ENCODE measurements at places on chromosomes 5 and 9. TPM values are rescaled to one million over a fixed set of nuclear protein-coding genes. Genes with fewer than 3 reads are reported as not detected.

DNA sequence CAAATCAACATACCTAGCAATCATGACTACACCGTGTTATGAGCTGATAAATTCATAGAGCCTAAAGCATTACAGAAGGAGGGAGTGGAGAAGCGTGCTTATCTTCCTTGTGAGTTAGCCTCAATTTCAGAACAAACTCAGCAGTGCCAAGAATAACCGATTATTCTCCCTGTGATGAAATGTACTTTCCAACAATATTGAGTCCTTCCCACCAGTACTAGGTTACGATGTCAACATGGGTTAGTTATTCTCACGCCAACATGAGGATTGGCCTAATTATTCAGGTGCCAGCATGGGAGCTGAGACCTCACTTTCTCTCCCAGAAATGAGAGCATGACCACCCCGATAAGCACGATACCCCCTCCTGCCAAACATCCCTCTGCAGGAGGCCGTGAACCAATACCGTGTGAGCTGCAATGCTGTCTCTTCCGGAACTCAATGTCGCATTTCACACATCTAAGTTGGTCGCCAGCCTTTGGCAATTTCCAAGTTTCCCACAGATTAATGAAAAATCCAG lies 193.7 kb downstream of the ENC1 start:
- no peak for DNase-seq
- no peaks in the 10 kb centered on the region for H3K36me3 ChIP-seq
- no peaks in the 10 kb centered on the region for H3K27me3 ChIP-seq
- no peak overlapping the region for H3K27ac ChIP-seq
- H3K4me3 ChIP-seq: no peak overlapping the region

DNA sequence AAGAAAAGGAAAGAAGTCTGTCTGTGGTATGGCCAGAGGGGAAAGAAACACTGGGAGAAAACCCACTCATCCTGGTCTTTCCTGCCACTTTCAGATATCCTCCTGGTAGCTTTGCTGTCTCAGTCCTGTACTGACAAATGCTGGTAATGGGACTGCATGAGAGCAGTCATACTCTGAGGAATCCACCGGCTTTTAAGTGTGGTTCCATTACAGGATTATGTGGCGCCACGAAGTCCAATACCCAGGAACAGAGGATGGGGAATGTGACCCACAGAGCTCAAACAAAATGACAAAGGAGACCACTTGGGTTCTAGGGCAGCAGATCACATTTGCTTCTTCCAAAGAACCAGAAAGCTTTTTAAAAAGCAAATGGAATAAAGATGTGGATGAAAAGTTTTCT lies 26.3 kb upstream of the FBP1 start:
- H3K4me1 ChIP-seq: peaks cover 3% of the 10 kb centered on the region
- no peak overlapping the region for H3K4me3 ChIP-seq
- no peak for DNase-seq
- no peak overlapping the region for H3K27ac ChIP-seq

- H3K36me3 ChIP-seq: no peaks in the 10 kb centered on the region
- H3K4me1 ChIP-seq: no peaks in the 10 kb centered on the region
- H3K27ac ChIP-seq: no peak overlapping the region
These were observed 279.9 kb downstream of the NSG2 start for GRCh38 chr5:174325431-174325830.

DNA sequence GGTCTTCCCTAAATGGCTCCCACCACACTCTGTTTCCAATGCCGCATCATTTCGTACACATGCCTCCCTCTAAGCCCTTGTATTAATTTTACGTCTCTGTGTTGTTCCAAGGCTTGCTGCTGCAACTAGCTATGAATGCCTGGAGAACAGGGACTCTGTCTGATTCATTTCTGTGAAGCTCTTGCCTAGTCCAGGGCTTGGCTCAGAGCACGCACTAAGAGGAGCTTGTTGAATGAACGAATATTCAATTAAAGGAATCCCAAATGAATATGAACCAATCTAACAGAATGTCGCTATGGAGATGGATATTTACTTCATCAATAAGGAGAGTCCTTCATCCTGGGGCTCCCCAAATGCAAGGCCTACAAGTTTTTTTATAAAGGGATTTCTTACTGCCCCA lies 55.3 kb downstream of the TGFBR1 start:
- H3K4me3 ChIP-seq: no peak overlapping the region
- DNase-seq: no peak
- H3K27me3 ChIP-seq: peaks cover 4% of the 10 kb centered on the region
- no peaks in the 10 kb centered on the region for H3K36me3 ChIP-seq
- H3K27ac ChIP-seq: no peak overlapping the region
- H3K4me1 ChIP-seq: peaks cover 3% of the 10 kb centered on the region

DNA sequence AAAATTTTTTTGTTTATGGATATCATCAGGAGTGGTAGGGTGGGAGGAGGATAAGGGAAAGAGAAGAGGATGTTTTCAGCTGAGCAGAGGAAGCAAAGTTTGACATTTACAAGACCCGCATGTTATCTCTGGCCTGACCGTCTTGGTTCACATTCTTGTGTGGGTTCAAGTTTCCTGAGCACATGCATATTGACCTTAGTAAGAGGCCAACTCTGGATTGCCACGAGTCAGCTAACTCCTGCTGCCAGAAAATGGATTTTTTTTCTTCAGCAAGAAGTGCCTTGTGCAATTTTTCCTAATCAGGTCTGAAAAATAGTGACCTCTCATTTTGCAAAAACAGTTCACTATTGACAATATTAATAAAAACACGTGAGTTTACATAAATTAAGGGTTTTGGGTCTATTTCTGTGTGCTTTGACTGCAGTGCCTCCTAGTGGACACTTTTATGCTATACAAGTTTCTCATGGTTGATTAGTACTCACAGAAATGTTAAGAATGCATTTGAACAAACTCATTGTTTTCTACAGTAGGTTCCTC lies 27.1 kb upstream of the BASP1 start:
- peaks cover 23% of the 10 kb centered on the region for H3K4me1 ChIP-seq
- H3K27ac ChIP-seq: peak overlapping the region; percentile 8
- no peaks in the 10 kb centered on the region for H3K27me3 ChIP-seq
- peak; percentile 95 for DNase-seq
- H3K4me3 ChIP-seq: peak overlapping the region; percentile 2

DNA sequence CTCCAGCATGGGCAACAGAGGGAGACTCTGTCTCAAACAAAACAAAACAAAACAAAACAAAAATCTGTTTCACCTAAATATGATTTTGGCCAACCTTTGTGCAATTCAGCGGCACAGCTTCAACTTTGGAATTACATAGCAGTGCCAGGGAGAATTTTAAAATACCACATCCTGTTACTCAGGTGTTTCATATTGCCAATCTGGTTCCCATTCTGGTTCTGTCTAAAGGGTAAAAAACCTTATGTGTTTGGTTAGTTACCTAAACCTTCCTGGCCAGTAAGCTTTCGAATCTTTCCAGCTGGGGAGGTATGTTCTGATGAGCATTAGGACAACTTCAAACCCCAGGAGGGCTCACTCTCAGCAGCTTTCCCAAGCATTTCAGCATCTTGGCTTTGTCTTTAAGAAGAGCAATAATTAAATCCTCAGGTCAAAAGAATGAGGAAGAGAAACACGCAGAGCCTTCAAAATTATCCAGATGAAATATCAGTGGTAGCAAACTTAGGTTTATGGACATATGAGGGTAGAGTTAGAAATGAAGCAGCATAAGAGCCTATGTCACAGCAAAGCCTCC lies 2.7 kb downstream of the DAB2 start:
- no peak overlapping the region for H3K4me3 ChIP-seq
- H3K27ac ChIP-seq: peak overlapping the region; percentile 36
- peaks cover 53% of the 10 kb centered on the region for H3K4me1 ChIP-seq
- no peak for DNase-seq

DNA sequence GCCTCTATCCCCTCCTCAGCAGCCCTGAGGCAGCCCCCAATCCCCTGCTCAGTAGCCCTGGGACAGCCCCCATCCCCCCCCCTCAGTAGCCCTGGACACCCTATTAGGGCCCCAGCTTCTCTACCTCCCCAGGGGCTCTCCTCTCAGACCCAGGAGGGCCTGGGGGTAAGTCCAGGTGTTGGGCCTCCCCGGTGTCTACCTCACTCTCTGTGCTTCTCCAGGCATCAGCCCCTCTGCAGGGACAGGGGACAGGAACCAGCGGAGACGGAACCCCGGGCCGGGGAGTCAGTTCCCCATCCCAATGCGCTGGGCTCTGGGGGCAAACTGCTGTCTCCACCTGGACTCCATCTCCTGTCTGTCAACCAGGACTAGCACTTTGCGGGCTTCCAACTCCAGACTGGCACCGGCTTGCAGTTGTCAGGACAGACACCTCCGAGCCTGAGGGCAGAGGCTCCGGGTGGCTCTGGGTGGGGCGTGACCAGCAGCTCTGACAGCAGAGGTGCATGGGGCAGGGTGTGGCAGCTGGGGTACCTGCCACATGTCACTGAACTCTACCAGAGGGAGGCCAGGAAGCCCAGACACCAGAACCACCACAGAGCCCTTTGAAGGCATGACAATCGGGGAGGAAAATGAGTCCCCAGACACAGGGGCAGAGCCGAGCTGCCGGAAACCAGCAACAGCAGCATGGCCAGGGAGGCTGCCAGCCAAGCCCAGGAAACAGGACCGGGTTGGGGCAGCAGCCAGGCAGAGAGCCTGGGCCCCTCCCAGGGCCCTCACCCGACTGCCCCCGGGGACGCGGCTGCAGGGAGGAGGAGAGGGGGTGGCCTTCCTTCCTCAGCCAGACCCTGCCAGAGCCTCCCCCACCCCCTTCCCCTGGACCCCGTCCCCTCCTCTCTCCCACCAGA lies 17.7 kb upstream of the UBAC1 start:
- no peak overlapping the region for H3K4me3 ChIP-seq
- H3K4me1 ChIP-seq: peaks cover 4% of the 10 kb centered on the region
- DNase-seq: no peak
- H3K27ac ChIP-seq: no peak overlapping the region

- no peaks in the 10 kb centered on the region for H3K36me3 ChIP-seq
- H3K27me3 ChIP-seq: no peaks in the 10 kb centered on the region
- no peak overlapping the region for H3K4me3 ChIP-seq
- no peak for DNase-seq
- H3K4me1 ChIP-seq: no peaks in the 10 kb centered on the region
- H3K27ac ChIP-seq: no peak overlapping the region
These were observed 359.9 kb downstream of the ICE1 start for GRCh38 chr5:5782402-5782801.

DNA sequence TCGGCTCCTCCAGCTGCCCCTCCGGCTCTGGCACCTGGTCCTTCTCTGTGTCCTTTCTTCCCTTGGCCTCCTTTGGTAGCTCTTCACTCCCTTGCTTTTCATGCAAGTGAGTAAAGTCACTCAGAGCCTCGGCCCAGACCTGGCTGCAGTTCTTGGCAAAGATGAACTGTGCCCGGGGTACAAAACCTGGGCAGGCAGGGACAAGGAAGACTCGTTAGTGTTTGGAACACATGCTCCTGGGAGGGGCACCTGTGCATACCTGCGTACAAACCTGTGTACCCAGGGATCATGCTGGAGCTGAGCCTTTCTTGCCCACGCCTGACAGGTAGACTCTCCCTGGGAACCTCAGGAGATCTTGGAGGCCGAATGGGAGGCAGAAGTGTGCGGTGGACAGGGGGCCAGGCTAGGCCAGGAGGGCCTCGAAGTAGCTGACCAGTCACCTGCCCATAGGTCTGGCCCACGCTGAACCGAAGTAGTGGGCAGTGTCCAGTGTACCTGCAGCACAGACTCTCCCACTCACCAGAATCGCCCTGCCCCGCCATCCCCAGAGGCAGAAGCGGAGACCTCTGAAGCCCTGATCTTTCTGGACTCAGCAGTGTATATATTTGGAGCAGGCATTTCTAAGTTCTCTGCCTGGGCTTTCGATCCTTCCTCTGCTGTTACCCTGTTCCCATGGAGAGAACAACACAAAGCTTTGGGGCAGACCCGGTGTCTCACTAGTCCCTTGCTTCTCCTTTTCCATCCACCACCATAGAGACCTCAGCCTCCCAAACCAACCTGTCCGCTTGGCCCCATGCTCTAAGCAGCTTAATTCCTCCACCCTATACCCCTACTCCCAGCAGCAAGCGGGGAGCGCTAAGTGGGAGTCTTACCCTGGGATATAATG lies 41.9 kb upstream of the TESK1 start:
- H3K36me3 ChIP-seq: peaks cover 21% of the 10 kb centered on the region
- peaks cover 9% of the 10 kb centered on the region for H3K4me1 ChIP-seq
- DNase-seq: no peak
- no peak overlapping the region for H3K4me3 ChIP-seq
- no peak overlapping the region for H3K27ac ChIP-seq

DNA sequence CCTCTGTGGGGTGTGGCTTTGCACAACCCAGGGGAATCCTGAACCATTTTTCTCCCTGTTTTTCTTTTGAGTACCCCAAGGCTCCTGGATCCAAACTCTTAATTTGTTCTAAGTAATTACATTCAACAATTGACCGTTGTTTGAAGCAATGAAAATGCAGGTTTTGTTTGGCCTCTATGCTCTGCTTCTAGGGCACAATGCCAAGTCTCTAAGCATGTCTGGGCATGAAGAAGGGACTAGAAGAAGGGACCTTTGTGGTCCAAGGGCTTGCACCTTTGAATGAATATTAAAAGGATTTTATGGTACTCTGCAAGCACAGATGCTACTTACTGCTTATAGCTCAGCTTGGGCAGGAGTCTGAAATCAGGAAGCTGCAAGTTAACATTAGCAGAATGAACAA lies 6.6 kb upstream of the ENC1 start:
- H3K27me3 ChIP-seq: no peaks in the 10 kb centered on the region
- H3K4me1 ChIP-seq: peaks cover 23% of the 10 kb centered on the region
- H3K27ac ChIP-seq: no peak overlapping the region
- H3K4me3 ChIP-seq: no peak overlapping the region
- DNase-seq: peak; percentile 31

DNA sequence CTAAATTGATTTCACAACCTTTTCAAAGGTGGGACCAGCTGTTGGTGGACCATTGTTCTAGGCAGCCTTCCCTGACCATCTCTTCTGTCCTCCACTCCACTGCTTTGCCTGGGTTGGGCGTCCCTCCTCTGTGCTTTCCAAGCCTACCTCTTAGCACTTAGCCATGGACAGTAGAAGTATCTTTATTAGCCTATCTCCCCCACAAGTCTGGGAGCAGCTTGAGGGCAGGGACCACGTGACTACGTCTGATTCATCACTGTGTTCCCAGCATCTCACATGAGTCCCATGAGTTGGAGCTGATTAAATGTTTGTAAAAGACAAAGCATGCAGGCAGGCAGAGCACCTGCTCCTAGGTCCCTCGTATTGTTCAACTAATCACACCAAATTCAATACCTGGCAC lies 20.9 kb downstream of the MORN5 start:
- H3K27me3 ChIP-seq: peaks cover 12% of the 10 kb centered on the region
- no peak overlapping the region for H3K27ac ChIP-seq
- no peak overlapping the region for H3K4me3 ChIP-seq
- no peaks in the 10 kb centered on the region for H3K4me1 ChIP-seq

- no peaks in the 10 kb centered on the region for H3K27me3 ChIP-seq
- peaks cover 7% of the 10 kb centered on the region for H3K36me3 ChIP-seq
- no peak overlapping the region for H3K4me3 ChIP-seq
- H3K4me1 ChIP-seq: peaks cover 52% of the 10 kb centered on the region
These were observed 50.3 kb downstream of the MAP1B start for GRCh38 chr5:72157625-72157962.

GRCh38 chr5:92887254-92887653 lies 693.8 kb downstream of the NR2F1-AS1 start:
- H3K4me3 ChIP-seq: no peak overlapping the region
- no peaks in the 10 kb centered on the region for H3K36me3 ChIP-seq
- no peaks in the 10 kb centered on the region for H3K27me3 ChIP-seq
- no peak overlapping the region for H3K27ac ChIP-seq

GRCh38 chr5:80755626-80756025 lies 100.8 kb upstream of the DHFR start:
- H3K36me3 ChIP-seq: no peaks in the 10 kb centered on the region

- no peaks in the 10 kb centered on the region for H3K36me3 ChIP-seq
- no peak overlapping the region for H3K27ac ChIP-seq
- H3K27me3 ChIP-seq: peaks cover 2% of the 10 kb centered on the region
- no peak overlapping the region for H3K4me3 ChIP-seq
These were observed 181.2 kb downstream of the PIK3R1 start for GRCh38 chr5:68396722-68397121.

Gene FOXI1
- not detected for total RNA-seq

Gene MYMK
- not detected for total RNA-seq

Gene SPATA31A3
- total RNA-seq: not detected

Gene GALNT10
- 77.6 TPM for total RNA-seq
